Testis (tissue), 5 donors: ENCODE measurements at places on chromosomes 5 and 9.

GRCh38 chr5:113548396-113548795, 34.9 kb downstream of the YTHDC2 start:
- H3K27ac ChIP-seq = no peak overlapping the region
- no peaks in the 10 kb centered on the region for H3K36me3 ChIP-seq
- H3K27me3 ChIP-seq = no peaks in the 10 kb centered on the region
- DNase-seq = no peak

DNA sequence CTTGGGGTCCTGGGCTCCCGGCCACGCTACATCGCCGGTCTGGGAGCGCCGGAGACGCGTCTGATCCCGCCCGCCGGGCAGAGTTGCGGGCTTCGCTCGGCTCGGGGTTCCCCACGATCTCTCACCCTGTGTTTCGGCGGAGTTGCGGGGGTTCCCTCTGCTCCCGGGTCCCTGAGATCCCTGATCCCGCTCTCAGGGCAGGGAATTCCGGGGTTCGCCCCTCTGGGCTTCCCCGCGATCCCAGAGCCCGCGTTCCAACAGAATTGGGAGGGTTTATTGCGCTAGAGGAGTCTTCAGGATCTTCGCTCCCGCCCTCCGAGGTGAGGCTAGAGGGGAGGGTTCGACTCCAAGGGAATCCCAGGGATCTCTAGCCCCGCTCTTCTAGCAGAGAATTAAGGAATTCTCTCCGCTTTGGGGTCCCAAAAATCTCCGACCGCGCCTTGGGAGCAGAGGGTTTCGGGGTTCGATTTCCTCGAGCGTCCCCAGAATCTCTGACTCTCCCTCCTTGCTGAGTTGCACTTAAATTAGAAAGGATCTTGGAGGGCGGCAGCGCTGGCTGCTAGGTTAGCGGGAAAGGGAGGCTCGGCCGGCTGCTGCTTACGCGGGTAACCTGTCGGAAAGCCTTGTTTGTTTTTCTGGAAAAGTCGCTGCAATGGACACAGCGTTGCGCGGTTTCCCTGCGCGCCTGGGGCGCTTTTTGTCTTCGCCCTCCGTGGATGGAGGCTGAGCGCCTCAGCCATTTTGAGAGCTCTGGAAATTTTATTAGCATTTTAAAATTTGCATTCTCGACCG, 1.3 kb downstream of the DMRT1 start:
- H3K36me3 ChIP-seq = no peaks in the 10 kb centered on the region
- peak overlapping the region; percentile 27 for H3K4me3 ChIP-seq
- no peaks in the 10 kb centered on the region for H3K4me1 ChIP-seq

GRCh38 chr5:133824661-133825254, 143.7 kb downstream of the C5orf15 start:
- H3K27me3 ChIP-seq = no peaks in the 10 kb centered on the region
- DNase-seq = no peak
- H3K36me3 ChIP-seq = no peaks in the 10 kb centered on the region
- no peak overlapping the region for H3K4me3 ChIP-seq
- H3K27ac ChIP-seq = no peak overlapping the region

GRCh38 chr5:145237843-145238242, 597.3 kb downstream of the PRELID2 start:
- DNase-seq = peak; percentile 69
- no peak overlapping the region for H3K4me3 ChIP-seq

- no peak overlapping the region for H3K4me3 ChIP-seq
- DNase-seq = no peak
- no peak overlapping the region for H3K27ac ChIP-seq
- H3K4me1 ChIP-seq = no peaks in the 10 kb centered on the region
These were observed 75.4 kb downstream of the TSSK1B start for GRCh38 chr5:113359419-113359818.
